T-helper 9 cell (primary cell): ENCODE measurements at places on chromosomes 5 and 9.

- DNase-seq, result no peak
Observed at GRCh38 chr5:34685485-34686165, 29.5 kb downstream of the RAI14 start.

GRCh38 chr5:160169326-160169725 lies 50.1 kb upstream of the PWWP2A start:
- no peak for DNase-seq

DNA sequence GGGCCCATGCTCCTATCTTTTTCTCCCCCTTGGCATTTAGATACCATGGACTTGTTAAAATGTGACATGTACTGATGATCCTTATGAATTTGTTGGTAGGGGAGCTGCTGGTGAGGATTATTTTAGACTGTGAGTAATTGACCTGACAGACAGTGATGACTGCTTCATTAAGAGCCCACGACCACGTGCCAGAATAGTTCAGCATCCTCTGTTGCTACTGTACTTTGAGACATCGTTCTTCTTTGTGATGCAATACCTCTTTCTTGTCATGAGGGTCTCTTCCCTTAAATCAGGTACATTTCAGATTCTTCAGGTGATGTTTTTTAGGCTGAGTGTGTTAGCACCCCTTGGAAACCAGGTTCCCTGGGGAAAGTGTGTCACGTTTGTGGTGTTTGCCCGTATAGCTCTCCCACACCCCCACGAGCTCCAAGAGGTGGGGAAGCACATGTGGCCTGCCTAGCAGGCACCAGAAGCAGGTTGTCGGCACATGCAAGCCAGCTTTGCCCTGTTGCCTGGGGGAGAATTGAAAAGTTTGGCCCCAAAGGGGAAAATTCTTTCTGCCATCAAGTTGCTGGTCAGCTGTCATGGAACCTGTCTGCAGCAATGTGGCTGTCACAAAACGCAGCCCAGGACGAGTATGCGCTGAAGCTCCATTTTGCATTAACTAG lies 25.1 kb downstream of the QRFP start:
- no peak for DNase-seq

- no peak for DNase-seq
Observed at GRCh38 chr5:122150215-122150614, 20.9 kb downstream of the ZNF474 start.

DNA sequence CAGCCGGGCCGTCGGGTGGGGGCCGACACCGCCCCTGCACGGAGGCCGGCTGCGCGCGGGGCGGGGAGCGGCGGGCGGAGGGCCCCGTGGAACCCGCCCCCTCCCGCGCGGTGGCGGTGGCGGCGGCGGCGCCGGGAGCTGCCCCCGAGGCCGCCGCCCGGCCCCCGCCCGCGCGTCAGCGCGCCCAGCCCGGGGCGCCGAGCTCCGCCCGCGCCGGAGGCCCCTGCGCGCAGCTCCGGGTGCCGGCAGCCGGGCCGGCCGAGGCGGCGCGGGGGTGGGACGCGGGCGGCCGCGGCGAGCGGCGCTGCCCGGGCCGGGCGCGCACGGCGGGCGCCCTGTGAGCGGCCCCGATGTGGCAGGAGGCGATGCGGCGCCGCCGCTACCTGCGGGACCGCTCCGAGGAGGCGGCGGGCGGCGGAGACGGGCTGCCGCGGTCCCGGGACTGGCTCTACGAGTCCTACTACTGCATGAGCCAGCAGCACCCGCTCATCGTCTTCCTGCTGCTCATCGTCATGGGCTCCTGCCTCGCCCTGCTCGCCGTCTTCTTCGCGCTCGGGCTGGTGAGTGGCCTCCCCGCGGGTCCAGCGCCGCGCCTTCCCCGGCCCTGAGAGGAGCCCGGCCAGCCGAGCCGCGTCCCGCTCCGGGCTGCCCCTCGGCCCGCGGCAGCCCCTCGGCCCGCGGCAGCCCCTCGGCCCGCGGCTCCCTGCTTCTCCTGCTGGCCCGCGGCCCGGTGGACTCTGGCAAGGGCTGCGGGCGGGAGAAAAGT lies at the start of gene ADCY2:
TSS of gene ADCY2 (plus strand) at position 192 of the 766 bp plus-strand sequence. CDS start at position 351, 159 bp downstream.
- DNase-seq, result no peak

GRCh38 chr9:89461265-89461664 lies 36.6 kb downstream of the SEMA4D start:
- no peak for DNase-seq

- no peak for DNase-seq
Observed at GRCh38 chr5:143214890-143215289, 188.6 kb downstream of the NR3C1 start.

- no peak for DNase-seq
Observed at GRCh38 chr9:79766091-79766490, 194.3 kb downstream of the TLE4 start.

DNA sequence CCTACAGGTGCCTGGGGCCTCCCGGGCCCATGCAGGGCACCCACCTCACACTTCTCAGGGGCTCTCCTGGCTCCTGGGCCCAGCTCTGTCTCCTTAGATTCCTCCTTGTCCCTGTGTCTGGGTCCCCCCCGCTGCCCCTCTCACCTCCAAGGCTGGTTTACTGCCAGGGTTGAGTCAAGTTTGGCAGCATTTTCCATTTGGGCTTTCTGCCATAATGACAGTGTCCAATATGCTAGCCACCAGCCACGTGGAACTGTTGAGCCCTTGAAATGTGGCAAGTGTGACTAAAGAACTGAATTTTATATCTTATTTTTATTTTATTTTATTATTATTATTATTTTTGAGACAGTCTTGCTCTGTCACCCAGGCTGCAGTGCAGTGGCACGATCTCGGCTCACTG lies 1.9 kb downstream of the TTC16 start:
- no peak for DNase-seq

- no peak for DNase-seq
Observed at GRCh38 chr5:84425365-84425881, 40.7 kb upstream of the EDIL3 start.

GRCh38 chr5:138252944-138253343 lies 21.5 kb downstream of the GFRA3 start:
- DNase-seq, result no peak

DNA sequence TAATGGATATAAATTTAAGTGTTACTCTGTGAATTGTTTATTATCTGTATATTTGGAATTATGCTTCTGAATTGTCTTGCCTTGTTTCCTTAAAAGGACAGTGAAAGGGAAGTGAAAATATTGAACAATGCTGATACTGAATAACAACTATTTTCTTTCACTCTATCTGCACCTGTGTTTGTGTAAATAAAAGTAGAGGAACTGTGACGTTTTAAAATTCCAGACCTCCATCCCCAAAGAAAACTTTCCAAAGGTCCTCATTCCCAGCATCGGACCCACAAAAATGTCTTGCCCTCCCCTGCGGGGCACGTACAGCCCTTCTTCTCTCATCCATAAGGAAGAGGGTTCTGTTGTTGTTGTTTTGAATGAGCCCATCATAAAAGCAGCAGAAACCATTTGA lies 100.0 kb downstream of the NLN start:
- DNase-seq, result no peak

GRCh38 chr5:141664733-141665461 lies 13.7 kb upstream of the FCHSD1 start:
- peak; percentile 64 for DNase-seq

DNA sequence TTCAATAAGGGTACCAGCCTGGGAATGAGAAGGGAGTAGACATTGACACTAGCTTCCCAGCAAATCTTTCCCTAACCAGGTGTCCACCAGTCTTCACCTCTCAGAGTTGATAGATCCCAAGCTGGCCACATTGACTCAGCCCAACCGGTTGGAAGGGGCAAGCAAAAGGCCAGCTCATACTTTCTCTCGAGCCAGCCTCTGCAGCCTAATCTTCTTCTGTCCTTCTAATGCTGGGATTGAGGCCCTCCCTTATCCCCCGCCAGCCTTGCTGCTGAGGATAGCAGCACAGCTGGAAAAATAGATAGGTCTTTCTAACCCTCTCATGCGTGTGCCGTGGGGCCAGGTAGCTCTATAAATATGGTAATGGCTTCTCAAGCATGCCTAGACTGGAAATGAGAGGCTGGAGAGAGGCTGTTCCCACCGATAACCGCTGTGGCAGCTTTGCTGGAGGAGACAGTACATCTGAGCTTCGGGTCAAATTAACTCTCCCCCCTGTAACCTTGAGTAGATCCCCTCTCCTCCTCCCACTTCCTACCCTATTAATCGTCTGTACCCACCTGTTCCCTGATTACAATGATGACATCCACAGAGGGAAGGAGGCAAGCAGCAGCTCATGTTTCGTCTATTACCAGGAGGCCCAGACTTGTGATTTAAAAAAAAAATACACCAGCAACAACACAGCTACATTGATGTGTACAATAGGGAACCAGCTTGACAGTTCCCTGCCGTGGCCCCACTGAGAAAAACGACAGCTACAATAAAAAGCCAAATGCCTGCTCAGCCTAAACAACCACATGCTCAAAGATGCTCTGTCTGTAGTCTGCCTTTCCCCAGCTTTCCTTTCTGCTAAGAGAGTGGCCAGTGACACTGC lies 219.9 kb upstream of the BRINP1 start:
- no peak for DNase-seq

DNA sequence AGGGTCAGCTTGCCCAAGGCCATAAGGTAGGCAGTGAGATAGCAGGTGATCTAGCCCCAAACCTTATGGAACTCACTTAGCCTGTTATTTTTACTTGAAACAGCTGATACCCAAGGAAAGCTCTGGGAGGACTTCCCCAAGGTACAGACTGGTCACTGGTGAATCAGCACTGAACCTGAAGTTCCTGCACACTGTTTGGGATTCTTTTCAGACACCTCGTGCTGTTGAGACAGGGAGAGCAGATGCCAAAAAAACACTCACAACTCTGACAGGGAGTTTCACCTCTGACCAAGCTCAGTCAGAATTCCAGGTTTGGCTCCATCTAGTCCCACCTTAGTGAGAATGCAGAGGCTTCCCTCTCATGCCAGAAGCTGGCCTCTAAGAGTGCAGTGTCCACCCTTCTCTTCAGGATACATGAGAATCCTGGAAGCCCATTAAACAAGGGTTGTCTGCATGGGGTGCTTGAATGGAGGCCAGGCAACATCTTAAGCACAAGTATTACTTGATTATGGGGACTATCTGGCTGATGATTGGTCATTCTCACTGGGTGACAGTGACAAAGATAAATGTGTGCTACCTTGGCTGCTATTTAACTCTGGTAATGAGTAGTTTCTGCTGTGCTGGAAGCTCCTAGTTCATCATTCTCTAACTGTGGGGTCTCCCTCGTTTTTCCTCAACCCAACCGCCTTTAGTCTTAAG lies 122.8 kb upstream of the SLIT3 start:
- DNase-seq, result no peak

GRCh38 chr5:92641031-92641962 lies 939.7 kb downstream of the NR2F1-AS1 start:
- DNase-seq, result no peak

GRCh38 chr9:126615791-126616447 lies 2.2 kb downstream of the LMX1B start:
- DNase-seq, result no peak

GRCh38 chr5:119076080-119076479 lies 5.2 kb downstream of the DMXL1 start:
- DNase-seq, result no peak

DNA sequence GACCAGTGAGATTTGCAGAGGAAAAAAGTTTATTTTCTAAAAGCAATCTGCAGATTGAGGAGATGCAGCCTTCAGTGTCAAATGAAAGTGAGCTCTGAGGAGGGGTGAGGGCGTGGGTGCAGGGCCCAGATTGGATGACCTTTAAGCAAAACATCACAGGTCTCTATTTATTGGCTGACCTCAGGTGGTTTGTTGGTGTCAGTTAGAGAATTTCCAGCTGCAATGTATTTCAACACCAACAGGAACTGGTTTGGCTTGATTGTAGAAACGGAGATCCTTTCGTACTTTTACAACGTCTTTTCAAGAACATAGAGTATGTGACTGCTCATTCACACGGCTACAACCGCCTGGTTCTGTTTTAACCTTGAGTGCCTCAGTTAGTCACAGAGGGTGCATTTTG lies 1069.1 kb downstream of the EFNA5 start:
- no peak for DNase-seq

DNA sequence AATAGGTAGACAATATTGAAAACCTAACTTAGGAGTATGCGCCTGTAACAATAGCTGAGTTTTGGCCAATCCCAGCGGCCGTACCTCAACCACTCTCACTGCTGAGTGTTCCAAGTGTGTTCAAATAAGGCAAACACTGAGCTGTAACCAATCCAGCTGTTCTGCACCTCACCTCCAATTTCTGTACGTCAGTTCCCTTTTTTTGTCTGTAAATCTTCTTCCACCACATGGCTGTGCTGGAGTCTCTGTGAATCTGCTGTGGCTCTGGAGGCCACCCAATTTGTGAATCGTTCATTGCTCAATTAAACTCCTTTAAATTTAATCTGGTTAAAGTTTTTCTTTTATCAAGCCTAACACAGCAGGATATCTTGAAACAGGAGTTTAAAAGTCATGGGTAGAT lies 116.3 kb downstream of the SLC28A3 start:
- DNase-seq, result no peak

DNA sequence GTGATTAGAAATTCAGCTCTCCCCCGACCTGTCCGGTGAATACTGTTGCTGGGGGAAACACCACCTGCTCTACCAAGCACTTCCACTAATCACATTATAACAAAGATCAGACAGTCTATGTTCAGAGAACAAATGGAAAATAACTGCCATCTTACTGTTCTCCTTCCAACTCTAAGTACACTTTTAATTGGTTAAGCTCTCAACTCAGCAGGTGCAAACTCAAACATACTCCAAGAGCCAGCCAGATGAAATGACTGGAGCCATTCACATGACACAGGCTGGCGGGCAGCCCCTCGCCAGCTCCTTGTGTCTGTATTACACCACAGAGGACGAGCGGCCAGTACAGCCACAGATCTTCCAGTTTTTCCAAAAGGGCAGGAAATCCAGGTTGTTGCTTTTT lies 16.1 kb downstream of the LIFR start:
- DNase-seq, result no peak

- DNase-seq, result no peak
Observed at GRCh38 chr5:41708604-41708940, 161.7 kb downstream of the OXCT1 start.

- DNase-seq, result no peak
Observed at GRCh38 chr5:159786901-159787691, 129.2 kb upstream of the ADRA1B start.

- DNase-seq, result no peak
Observed at GRCh38 chr9:134335061-134335460, 8.8 kb downstream of the RXRA start.

DNA sequence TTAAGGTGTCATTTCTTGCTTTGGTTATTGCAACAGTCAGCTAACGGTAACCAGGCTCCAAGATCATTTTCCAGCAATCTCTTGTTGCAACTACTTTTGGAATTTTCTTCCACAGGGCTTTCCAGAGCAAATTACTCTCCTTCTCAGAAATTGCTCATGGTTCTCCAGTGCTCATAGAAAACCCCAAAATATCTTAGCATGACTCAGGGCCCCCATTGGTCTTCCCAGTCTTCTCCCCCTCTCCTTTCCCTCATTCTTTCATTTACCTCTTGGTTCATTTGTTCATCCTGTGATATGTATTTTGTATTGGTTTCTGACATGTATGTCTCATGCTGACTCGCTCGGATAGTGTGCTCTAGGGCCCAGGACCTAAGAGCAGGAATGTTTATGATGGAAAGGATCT lies 35.6 kb downstream of the WWC1 start:
- DNase-seq, result no peak

DNA sequence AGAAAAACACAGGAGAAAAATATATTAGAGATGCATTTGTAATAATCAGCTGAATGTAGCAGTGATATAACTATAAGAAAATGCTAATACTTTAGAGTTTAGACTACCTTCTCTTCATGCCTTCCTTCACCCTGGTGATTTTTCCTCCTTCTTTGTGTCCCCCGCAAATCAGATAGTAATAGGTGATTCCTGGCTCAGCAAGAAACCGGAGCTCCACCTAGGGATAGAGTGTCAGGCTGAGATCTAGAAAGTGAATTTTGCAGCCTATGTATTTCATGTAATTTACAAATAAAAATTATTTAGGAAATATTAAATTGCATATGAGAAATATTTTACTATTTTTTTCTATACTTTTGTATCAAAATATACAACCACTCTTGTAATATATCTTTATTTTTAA lies 109.8 kb upstream of the ST8SIA4 start:
- no peak for DNase-seq
